ENCODE measurements at places on chromosomes 5 and 9. TPM values are rescaled to one million over a fixed set of nuclear protein-coding genes. Genes with fewer than 3 reads are reported as not detected.
A peak's percentile ranks its signal among the peaks of the same experiment; 100 is the strongest.

- no peak overlapping the region for H3K4me3 ChIP-seq
- H3K27me3 ChIP-seq: no peaks in the 10 kb centered on the region
- DNase-seq: peak; percentile 90
- peak overlapping the region; percentile 71 for H3K27ac ChIP-seq
- peaks cover 10% of the 10 kb centered on the region for H3K4me1 ChIP-seq
Measured at GRCh38 chr5:125093776-125094175, 347.3 kb upstream of the ZNF608 start.

- H3K4me1 ChIP-seq: no peaks in the 10 kb centered on the region
- DNase-seq: no peak
- H3K27me3 ChIP-seq: no peaks in the 10 kb centered on the region
- H3K36me3 ChIP-seq: no peaks in the 10 kb centered on the region
Measured at GRCh38 chr5:124972703-124973102, 226.3 kb upstream of the ZNF608 start.

DNA sequence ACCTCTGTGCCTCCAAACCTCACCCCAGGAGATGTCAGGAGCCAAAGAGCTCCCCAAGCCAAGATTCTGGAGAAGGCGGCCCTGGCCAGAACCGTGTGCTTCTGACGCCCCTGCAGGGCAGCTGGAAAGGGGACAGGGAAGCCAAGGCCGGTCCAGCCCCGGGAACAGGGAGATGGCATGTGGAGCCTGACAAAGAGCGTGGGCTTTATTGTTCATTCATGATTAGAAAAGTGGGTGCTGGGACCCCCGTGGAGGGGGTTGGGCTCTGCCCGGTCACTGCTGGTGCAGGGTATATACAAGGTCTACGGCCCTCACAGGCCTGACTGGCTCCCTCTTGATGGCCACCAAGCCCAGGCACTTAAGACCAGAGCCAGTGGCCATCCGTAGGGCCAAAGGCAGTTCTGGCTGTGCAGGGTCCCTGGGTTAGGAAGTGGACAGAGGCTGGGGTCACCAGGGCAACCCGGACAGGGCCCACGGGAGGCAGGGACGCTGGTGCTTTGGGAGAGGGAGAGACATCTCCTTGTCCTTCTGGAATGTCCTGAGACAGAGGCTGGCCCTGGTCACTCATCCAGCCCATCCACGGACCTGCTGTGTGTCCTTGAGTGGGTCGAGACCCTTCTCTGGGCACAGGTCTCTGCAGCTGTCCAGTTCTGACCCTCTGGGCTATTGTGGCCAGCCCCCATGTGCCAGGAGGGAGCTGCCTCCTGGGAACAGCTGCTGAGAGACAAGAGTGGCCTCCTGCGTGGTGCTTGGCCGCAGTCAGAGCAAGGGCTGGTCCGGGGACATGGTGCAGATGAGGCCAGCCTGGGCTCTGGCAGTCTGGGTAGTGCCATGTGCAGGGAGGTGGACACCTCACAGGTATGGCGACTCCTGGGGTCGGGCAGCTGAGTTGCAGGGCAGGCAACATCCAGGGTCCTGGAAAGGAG lies 12.5 kb downstream of the NINJ1 start:
- H3K4me1 ChIP-seq: peaks cover 12% of the 10 kb centered on the region
- no peak overlapping the region for H3K4me3 ChIP-seq
- no peaks in the 10 kb centered on the region for H3K27me3 ChIP-seq
- H3K27ac ChIP-seq: no peak overlapping the region

DNA sequence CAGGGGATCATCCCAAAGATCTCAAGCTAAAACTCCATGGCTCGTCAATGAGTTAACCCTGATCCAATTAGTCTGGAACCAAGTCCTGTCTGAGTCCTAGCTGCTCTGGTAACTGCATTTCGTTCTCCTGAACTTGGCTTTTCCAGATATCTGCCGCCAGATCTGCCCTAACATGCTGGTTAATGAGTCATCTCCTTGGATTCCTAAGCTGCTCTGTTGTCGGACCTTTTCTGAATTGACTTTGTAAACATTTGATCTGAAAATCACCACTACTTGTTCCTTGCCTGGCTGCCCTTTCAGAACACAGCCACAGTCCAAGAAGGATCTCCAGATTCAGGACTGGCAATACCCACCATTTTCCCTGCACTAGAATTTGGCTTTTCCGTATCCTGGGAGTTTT lies 473.0 kb downstream of the ZSWIM6 start:
- H3K36me3 ChIP-seq: no peaks in the 10 kb centered on the region
- H3K4me1 ChIP-seq: peaks cover 10% of the 10 kb centered on the region
- DNase-seq: peak; percentile 88
- H3K27ac ChIP-seq: no peak overlapping the region
- no peak overlapping the region for H3K4me3 ChIP-seq

GRCh38 chr9:137069508-137070091 lies 757 bp downstream of the SAPCD2 start:
- no peaks in the 10 kb centered on the region for H3K27me3 ChIP-seq
- H3K27ac ChIP-seq: no peak overlapping the region
- DNase-seq: no peak
- H3K36me3 ChIP-seq: no peaks in the 10 kb centered on the region

DNA sequence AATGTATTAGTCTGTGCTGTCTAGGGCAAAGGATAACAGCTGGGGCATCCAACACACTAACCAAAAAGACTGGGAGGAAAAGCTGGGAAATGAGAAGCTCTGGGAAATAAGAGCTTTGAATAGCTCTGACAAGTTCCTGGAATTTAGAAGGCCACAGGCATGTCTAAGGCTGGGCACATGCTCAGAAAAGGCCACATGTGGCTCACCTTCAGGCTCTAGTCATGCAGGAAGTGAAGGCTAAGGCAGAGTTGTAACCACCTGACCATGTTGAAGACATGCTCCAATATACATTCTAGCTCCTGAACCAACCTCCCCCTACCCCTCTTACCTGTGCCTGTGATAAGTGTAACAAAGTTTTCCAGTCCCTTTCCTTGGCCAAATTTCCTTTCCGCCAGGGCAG lies 31.7 kb downstream of the CLTA start:
- DNase-seq: peak; percentile 33
- H3K4me3 ChIP-seq: no peak overlapping the region
- no peaks in the 10 kb centered on the region for H3K4me1 ChIP-seq
- no peaks in the 10 kb centered on the region for H3K27me3 ChIP-seq
- H3K27ac ChIP-seq: no peak overlapping the region

The SEMA6A gene
- 34.2 TPM for total RNA-seq

DNA sequence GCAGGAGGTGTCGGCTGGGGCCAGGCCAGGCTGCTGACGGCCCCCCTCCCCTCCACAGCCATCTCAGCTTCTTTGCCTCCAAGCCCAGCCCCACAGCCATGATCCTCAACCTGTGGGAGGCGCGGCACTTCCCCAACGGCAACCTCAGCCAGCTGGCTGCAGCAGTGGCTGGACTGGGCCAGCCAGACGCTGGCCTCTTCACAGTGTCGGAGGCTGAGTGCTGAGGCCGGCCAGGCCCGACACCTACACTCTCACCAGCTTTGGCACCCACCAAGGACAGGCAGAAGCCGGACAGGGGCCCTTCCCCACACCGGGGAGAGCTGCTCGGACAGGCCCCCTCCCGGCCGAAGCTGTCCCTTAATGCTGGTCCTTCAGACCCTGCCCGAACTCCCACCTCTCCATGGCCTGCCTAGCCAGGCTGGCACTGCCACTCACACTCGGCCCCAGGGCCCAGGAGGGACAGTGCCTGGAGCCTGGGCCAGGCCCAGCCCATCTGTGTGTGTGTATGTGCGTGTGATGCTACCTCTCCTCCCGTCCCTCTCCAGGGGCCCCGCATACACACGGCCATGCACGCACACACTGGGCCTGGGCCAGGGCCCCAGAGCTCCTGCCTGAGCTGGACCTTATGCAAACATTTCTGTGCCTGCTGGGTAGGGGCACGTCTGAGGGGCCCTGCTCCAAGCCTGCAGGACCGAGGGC lies 19.3 kb downstream of the HK3 start:
- H3K36me3 ChIP-seq: no peaks in the 10 kb centered on the region
- no peak for DNase-seq
- H3K27me3 ChIP-seq: peaks cover 20% of the 10 kb centered on the region
- no peaks in the 10 kb centered on the region for H3K4me1 ChIP-seq

The TLN1 gene
- 525 TPM for total RNA-seq

DNA sequence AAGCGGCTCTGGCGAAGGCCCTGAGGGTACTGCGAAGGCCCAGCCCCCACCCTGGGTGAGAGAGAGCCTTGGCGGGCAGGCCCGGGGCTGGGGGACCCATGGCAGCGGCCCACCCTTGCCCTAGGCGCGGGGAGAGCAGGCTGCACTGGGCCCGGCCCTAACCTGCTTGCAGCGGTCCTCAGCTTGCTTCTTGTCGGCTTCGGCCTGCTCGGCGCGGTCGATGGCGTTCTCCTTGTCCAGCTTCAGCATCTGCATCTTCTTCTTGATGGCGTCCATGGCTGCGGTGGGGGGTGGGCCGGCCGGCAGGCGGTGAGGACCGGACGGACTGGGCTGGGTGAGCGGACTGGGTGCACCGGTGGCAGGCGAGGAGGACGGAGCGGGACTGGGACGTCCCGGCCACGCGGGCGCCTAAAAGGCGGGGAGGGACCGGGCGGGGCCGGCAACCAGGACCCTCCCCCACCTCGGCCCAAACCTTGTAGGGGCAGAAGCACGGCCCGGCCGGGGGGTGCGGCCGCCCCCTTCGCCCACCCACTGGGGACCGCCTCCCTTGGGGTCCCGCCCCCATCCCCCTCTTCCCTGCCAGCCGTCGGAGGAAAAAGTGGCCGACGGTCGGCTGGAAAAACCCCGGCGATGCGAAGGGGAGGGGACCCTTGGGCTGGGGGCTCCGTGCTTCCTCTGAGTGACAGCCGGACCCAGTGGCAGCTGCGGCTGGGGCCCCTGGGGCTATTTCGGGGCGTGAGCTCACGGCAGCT lies at the start of gene TPM2:
Gene TPM2, minus strand, starts transcription at position 384 of the 752 bp plus-strand sequence. Its CDS starts 108 bp downstream, at position 276.
- H3K27me3 ChIP-seq: no peaks in the 10 kb centered on the region
- peaks cover 40% of the 10 kb centered on the region for H3K4me1 ChIP-seq
- H3K4me3 ChIP-seq: peak within 1 kb of the TSS; percentile 97
- peak; percentile 79 for DNase-seq
- peaks cover 33% of the 10 kb centered on the region for H3K36me3 ChIP-seq

The FKBP15 gene
- 26.4 TPM for total RNA-seq

The DNAI1 gene
- 1.8 TPM for total RNA-seq

- H3K4me1 ChIP-seq: no peaks in the 10 kb centered on the region
- no peaks in the 10 kb centered on the region for H3K36me3 ChIP-seq
- H3K27ac ChIP-seq: no peak overlapping the region
- no peak for DNase-seq
- H3K4me3 ChIP-seq: no peak overlapping the region
- no peaks in the 10 kb centered on the region for H3K27me3 ChIP-seq
Measured at GRCh38 chr9:20189871-20190270, 401.0 kb upstream of the SLC24A2 start.
